ENCODE measurements at places on chromosomes 5 and 9.
A peak's percentile ranks its signal among the peaks of the same experiment; 100 is the strongest.

DNA sequence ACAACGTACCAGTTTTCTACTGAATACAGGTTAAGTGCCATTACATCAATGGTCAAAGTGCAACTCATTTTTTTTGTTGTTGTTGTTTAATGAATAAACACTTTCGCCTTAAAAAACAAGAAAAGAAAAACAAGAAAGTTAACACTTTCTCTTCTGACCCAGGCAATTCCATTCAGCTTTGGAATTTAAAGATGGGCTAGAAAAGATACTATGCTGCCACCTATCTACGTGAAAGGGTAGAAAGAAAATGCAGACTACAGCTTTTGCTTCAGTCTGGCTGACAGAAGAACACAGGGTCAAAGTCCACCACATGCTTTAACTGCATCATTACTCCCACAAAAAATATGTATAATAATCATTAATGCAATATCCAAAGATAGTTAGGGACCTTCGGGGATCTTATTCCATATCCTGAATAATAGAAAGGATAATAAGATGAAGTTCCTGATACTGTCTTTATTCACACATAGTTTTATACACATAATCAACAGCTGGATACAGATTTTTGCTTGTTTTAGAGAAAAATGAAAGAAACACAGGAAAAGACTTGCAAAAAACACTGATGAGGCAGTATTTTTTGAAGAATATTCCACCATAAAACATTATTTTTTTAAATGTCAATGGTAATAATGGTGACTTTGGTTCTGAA, 40.4 kb downstream of the ZDHHC21 start:
- DNase-seq: peak; percentile 31

DNA sequence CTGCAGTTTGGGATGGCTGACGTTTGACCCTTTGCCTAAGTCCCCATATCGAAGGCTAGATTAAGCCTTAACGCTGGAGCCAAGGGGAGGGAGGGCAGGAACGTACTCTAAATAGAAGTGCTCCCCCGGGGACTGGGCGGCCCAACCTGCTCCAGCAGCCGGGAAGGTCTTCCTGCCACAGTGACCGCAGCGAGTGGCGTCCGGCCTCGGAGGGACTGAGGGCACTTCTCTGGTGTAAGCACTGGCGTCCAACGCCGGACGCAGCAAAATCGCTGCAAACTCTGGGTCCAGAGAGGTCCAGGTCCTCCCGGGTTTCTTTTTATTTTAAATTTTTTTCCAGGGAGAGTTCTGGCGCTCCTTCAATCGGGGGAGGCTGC, 505 bp upstream of the ACER2 start:
- no peak for DNase-seq

DNA sequence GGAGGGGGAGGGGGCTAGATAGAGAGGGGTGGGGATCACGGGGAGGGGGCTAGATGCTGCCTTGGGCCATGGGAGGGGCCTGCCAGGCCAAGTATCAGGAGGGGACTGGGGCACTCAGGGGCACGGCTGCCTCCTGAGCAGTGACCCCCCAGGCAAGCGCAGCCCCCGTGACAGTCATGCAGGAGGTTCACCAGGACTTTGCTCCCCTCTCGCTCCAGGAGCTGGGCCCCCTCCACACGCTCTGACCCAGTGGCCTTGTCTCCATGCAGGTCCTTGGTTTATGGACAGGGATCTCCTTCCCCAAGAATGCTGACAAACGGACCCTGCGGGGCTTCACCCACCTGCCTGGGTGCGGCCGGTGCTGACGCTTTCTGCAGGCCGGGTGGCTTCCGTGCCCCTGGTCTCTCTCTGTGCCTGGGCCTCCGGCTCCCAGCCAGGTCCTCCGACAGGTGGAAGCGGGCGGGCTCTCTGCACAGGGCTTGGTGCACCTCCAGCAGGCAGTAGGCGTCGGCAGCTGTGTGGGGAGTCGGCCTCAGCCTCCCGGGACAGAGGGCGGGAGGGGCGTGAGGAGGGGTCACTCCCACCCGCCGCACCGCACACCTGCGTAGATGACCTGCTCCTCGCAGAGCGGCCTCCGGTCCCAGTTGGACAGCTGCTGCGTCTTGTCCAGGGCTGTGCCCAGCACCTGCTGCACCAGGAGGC, 46.8 kb upstream of the NRARP start:
- DNase-seq: no peak

- no peak for DNase-seq
Measured at GRCh38 chr5:143594902-143595818, 191.7 kb upstream of the NR3C1 start.

GRCh38 chr5:176806137-176806536, 4.2 kb upstream of the UNC5A start:
- DNase-seq: no peak

DNA sequence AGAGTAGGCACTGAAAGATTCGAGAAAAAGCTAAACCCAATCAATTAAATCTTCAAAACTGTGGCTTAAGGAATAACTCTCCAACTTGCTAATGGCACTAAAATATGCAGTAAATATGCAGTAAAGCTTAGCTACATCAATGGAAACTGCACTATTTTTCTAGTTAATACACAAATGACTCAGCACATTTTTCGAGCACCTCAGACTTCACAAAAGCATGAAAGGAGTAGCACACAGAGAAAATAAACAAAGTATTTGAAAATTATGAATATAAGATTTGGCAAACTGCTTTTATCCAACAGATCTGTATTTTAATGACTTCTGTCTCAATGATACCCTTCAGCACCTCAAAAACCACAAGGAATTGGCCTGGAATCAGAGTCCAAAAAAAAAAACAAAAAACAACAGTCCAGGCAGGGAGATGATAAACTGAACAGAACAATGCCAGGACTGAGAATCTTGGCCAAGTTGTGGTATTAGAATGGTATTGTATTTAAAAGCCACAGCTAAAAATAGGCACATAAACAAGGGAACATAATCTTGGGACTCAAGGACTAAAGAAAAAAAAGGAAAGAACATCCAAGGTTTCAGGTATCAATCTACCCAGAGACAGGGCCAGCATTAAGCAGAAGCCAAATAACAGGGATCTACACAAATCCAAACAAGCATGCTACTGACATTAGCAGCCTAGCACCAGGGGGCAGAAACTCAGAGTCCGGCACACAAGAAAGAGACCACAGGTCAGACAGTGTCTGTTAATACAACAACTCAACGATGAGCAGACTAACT, 21.4 kb downstream of the TMEM245 start:
- no peak for DNase-seq

- DNase-seq: no peak
Measured at GRCh38 chr9:136757751-136758140, 297 bp downstream of the LCN8 start.

DNA sequence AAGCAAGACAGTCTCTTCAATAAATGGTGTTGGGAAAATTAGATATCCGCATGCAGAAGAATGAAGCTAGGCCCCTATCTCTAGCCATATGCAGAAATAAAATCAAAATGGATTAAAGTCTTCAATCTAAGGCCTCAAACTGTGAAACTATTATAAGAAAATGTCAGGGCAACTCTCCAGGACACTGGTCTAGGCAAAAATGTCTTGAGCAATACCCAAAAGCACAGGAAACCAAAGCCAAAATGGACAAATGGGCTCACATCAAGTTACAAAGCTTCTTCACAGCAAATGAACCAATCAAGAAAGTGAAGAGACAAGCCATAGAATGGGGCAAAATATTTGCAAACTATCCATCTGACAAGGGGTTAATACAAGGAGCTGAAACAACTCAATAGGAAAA, 338.8 kb downstream of the NNT start:
- DNase-seq: no peak

GRCh38 chr5:169626779-169627178, 10.3 kb upstream of the DOCK2 start:
- DNase-seq: no peak

DNA sequence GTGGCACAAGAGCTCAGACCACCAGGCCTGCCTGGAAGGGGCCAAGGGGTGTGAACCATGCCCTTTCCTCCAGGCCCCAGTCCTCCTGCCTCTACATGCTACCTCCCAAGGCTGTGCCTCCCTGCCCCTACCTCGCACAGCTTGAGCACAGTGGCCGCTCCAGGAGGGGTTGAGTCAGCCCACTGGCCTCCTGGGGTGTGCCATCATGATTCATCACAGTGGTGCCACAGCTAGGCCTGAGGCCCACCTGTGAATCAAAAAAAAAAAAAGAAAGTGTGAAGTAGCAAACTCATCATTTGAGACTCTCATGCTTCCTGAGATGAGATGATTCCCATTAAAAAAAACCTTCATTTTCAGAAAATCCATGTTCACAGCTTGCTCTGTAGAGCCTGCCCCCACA, 240.5 kb downstream of the HSPA4 start:
- DNase-seq: no peak

DNA sequence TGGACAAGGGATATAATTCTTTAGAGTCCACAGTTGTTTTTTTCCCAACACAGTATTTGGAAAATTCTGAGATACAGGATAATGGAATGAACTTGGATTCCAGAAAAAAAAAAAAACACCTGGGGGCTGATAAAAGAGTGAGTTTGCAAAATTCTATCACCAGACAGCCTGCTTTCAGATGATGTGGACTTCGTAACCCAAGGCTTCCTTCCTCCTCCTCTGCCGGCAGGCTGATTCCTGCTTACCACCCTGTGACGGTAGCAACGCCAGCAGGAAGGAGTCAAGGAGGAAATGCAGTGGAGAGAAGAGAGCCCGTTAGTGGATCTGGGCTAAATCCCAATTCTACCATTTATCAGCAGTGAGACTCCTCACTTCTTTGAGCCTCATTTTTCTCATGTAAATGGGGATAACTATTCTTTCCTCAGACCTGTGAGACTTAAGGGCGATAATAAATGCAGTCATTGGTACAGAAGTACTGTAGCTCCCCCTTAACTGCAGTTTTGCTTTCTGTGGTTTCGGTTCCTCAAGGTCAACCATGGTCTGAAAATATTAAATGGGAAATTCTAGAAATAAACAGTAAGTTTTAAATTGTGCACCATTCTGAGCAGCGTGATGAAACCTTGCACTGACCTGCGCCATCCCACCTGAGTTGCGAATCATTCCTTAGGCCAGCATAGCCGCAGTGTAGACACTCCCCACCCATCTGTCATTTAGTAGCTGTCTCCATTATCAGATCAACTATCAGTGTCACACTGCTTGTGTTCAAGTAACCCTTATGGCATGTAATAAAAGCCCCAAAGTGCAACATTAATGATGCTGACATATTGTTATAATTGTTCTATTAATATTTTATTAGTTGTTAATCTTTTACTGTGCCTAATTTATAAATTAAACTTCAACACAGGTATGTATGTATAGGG, 71.4 kb downstream of the DCP2 start:
- no peak for DNase-seq

Measured in NCI-H748 treated with DMSO at 0.1 percent for 48 hours (cell line).